Stimulated activated CD4-positive, alpha-beta T cell treated with anti-CD3 and anti-CD28 coated beads, TNF-alpha, amount 100 ng/mL, for 1 hour (primary cell): ENCODE measurements at places on chromosomes 12 and 14.

- no peak for DNase-seq
Measured at GRCh38 chr14:73870525-73871235, 16.0 kb upstream of the ZNF410 start.

GRCh38 chr14:25406818-25407217 is 356.9 kb upstream of the STXBP6 start:
- no peak for DNase-seq

DNA sequence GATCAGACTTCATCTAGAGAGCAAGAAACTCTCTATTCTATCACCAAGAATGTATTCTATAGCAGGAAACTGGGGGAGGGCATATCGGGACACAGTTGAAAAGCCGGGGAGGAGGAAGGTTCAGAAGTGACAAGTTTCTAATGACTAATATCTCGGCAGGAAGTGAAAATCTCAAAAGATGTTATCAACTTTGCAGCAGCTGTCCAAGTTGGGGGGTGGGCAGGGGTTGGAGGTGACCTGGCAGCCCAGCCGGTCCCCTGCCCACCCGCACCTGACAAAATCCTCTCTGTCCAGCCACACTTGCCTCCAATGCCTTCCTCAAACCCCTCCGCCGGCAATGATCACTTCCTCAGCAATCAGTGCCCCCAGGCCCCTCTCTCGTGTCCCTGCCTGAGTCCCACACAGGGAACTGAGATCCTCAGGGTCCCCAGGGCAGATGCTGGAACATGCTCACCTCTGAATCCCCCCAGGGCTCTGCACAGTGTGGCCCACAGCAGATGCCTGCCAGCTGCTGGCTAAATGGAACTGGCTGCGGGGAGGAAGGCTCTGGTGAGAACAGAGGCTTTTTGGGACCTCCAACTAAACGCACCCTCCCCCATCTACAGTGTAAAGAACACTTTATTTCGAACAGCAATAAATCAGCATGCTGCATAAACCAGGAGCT is 43.9 kb downstream of the CCDC88C start:
- no peak for DNase-seq

DNA sequence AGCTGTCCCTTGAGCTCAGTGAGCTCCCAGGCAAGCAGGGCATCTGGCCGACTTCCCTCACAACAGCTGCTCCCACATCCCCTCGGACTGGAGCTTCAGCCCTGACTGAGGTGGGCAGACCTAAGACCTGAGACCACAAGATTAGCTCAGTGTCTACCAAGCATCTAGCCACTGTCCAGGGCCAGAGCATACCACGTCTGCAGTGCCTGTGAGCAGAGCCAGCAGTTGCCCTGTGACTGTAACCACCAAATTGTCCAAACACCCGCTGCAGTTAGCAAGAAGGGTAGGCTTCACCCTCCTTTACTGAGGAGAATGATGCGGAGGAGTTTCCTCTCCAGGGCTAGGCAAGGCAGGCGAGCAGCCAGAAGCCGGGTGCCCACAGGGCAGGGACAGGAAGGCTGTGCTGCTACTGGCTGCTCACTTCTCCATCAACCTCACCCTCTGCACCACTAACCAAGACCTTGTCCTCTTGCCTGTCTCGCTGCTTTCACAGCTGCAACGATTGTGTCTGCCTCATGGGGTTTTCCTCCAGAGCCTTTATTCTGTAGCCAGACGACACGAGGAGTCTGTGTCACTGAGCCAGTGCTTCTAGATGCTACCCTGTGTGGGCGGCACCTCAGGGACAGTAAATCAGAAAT is 53.9 kb downstream of the ANAPC7 start:
- DNase-seq, result peak; percentile 23

DNA sequence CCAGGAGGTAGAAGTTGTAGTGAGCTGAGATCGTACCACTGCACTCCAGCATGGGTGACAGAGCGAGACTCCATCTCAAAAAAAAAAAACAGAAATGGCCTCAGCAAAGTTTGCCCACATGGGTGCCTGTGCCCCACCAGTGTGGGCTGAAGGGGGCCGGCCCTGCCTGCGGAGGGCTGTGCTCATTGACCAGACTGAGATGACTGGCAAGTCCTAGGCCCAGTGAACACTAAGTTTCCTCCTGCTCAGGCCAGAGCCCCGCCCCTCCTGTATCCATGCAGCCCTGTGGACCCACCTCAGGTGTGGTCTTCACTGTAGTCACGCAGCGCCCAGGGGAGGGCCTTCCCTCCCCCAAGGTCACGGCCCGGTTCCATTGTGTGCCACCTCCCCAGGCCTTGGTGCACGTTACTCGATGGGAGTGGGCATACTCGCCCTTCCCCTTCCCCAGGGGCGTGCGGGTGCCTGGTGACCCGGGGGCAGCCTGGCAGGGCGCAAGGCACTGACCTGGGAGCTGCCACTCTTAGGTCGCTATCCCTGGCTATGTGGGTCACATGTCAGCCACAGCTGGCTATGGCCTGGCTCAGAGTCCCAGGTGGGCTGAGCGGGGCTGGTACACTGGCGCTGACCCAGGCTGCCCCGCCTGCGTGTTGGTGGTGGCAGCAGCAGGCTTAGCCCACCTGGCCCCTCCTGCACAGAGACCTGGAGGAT is 16.1 kb downstream of the INF2 start:
- no peak for DNase-seq

- DNase-seq, result no peak
Measured at GRCh38 chr12:113926788-113927187, 39.3 kb downstream of the RBM19 start.

- DNase-seq, result no peak
Measured at GRCh38 chr14:21264025-21264801, 5.0 kb downstream of the HNRNPC start.

DNA sequence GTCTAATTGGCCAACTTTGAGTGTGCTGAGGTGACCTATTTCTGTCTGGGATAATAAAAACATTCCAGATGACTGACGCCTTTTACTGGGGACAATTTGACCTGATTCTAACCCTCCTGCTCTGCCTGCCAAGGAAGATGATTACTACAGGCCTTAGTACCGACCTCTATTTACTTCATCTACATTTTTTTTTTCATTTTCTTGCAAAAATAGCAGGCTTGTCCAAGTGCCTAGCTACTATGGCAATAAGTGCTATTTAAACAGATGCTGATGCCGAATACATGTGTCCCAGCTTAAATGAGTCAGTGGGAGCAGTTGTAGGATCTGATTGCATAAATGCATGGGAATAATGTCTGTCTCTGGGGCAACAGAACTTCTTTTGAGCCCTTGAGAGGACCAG is 254.3 kb downstream of the RGS6 start:
- no peak for DNase-seq

- no peak for DNase-seq
Measured at GRCh38 chr12:89427508-89428156, 75.3 kb upstream of the DUSP6 start.

DNA sequence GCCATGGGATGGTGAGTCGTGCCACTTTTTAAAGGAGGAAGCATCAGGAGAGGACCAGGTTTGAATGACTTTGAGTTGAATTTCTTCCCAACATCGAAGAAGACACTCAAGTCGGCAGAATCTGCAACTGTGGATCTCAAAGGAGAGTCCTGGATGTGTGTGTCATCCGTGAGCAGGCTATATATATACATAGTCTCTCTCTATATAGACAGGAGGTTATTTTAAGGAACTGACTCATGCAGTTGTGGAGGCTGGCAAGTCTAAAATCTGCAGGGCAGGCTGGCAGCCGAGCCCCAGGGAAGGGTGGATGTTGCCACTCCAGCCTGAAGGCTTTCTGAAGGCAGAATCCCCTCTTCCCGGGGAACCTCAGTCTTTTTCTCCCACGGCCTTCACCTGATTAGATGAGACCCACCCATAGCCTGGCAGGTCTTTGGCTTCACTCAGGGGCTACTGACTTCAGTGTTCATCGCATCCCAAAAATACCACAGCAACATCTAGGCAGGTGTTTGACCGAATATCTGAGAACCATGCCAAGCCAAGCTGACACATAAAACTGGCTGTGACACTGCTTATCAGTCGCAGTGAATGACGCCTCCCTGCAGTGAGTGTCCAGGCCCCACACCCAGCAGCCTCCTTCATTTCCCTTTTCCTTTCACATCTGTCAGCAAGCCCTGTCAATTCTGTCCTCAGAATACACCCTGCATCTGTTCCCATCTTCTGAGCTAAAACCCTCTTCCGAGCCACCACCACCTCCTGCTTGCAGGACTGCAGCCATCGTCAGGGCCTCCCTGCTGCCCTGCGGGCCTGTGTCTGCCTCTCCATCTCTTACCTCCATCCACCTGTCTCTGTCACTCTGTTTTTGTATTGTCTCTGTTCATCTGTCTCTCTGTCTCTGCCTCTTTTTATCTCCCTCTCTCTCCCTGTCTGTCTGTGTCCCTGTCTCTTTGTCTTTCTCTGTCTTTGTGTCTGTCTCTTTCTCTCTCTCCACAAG is 54.0 kb downstream of the ZNF664 start:
- DNase-seq, result no peak

- no peak for DNase-seq
Measured at GRCh38 chr12:105107171-105107493, 399 bp upstream of the WASHC4 start.

DNA sequence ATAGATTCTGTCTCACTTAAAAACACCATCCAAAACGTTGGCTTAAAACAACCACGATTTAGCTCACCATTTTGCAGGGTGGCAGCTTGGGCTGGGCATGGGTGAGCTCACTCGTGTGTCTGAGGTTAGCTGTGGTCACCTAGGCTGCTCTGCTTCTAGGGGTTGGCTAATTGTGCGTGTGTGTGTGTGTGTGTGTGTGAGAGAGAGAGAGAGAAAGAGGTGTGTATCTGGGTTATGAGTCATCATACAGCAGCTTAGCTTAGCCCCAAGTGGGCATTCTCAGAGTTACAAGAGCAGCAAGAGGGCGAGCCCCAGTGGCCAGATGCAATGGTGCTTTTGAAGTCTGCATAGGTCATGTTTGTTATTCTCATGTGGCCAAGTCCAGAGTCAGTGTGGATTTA is 6.0 kb downstream of the FBXW8 start:
- DNase-seq, result no peak

- no peak for DNase-seq
Measured at GRCh38 chr14:73176685-73177084, 40.4 kb downstream of the PSEN1 start.

DNA sequence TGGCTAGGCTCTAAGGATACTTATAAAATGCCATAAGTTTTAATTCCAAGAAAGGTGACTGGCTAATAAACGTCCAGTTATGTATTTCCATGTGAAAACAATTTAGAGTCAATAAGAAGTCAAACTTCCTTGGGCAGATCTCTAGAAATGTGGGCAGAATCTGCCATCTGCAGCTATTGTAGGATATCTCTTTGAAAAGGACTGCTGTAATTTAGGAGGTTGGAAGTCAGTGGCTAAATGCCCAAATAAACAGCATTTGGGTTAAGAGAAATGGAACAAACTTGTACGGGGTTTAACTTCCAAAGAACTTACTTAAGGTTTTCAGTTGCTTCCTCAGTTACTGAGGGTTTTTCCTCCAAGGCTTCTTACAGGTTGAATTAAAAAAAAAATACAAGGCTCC is 121.6 kb downstream of the FIGNL2 start:
- no peak for DNase-seq

DNA sequence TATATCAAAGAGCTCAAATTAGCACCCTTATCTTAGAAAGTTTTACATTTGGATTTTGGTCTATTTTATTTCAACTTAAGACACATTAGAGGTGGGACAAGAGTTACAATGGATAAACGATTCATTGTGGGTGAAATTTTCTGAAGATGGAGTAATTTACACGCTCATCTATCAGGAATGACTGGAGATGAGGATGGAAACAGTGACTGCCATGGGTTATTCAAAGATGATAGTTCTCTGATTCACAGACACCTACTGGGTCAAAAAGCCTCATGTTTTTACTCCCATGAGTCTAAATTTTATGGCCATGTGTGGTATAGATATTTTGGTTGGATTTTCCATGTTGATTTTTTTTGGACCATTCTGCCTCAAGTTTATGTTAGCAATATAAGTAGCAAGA is 22.1 kb downstream of the SAMD4A start:
- no peak for DNase-seq

DNA sequence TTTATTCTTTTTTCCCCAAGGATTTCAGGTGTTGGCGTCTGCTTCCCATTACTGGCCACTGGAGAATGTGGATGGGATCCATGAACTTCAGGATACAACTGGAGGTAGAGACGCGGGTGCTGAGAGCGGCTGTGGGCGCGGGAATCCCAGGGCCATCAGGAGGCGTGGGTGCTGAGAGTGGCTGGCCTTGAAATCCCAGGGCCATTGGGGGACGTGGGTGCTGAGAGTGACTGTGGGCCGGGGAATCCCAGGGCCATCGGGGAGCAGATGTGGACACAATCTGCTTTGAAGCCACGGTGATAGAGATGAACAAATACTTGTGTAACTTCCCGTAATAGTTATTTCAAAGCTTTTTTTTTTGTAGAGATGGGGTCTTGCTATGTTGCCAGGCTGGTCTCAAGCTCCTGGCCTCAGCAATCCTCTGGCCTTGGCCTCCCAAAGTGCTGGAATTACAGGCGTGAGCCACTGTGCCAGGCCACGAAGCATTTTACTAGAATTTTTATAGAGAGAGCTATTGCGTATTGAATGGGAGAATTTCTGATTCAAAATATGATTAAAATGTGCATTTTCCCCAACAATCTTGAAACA is 12.8 kb downstream of the ADGRD1 start:
- no peak for DNase-seq

GRCh38 chr14:67483579-67484285 is 4.8 kb downstream of the TMEM229B start:
- DNase-seq, result no peak

GRCh38 chr12:109910969-109911348 is 10.9 kb downstream of the TCHP start:
- no peak for DNase-seq

GRCh38 chr14:34668111-34668510 is 38.2 kb upstream of the SNX6 start:
- DNase-seq, result no peak

GRCh38 chr14:30608533-30609006 is 13.5 kb upstream of the SCFD1 start:
- no peak for DNase-seq

DNA sequence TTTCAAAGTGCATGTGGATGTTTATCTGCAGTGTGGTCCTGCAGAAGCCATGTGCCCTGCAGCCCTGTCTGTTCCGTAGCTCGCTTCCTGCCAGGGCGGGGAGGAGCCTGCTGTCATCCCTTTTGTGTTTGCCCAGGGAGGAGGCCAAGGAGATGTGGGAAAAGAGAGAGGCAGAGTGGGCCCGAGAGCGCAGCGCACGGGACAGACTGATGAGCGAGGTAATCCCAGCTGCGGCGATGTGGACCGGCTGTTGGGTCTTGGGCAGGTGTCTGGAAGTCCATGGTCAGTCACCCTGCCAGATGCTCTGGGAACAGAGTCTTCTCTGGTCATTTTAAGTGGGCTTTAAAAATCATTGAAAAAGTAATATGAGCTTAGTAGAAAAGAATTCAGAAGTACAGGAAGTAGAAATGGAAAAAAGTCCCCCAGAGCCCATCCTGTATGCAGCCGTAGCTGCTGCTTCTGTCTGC is 12.8 kb downstream of the TCHP start:
- DNase-seq, result no peak
